ENCODE measurements at places on chromosomes 13 and 19.

DNA sequence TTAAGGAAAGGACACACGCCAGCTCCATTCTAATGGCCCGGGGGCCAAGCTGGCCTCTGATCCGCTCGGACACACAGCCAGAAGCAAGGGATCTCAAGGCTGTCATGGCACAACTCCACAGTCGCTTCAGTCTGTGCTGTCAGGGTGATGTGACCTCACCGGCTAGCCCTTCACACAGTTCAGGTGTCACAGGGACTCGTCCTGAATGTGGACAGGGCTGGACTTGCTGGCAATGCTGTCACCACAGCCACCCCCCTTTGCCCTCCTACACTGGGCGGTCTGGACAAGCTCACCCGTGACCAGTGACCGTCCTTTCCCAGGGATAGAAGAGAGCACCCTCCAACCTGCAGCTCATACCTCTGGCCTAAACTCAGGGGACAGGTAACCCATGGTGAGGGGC is 15.2 kb downstream of the SUGP1 start:
- no peak for DNase-seq

DNA sequence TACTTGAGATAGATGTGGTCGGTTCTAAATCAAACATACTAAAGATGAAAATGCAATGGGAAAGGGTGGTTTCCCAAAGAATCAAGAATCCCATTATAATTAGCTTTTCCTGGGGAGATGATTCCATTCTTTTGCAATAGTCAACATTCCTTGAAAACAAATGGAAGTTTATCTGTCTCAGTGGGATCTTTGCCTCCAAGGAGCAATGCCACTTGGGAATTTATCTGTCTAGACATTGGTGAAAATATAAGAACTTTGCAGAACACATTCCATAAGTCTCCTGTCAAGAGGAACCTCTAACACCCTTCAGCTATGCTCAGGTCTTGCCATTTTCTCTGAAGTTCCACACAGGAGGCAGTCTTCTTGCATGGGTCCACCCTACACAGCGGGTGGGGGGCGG is 152.5 kb downstream of the KCTD12 start:
- DNase-seq, result no peak

DNA sequence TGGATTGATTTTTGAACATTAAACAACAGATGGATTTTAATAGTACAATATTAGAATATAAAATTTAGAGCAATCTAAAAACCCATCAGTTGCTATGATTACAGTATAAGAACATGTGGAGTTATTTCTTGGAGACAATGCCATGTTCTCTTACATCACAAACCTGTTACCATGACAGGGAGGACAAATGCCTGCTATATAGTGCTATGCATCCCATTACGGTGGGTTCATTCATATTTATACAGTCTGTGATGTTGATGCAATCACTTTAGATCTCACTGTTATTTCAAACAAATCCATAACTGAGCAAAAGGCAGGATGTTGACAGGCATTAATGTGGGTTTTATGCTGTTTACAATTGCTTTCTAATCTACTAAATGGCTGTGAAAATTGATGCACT is 467.5 kb downstream of the DIAPH3 start:
- no peak for DNase-seq

GRCh38 chr19:17052439-17052838 is 22.8 kb downstream of the HAUS8 start:
- no peak for DNase-seq

DNA sequence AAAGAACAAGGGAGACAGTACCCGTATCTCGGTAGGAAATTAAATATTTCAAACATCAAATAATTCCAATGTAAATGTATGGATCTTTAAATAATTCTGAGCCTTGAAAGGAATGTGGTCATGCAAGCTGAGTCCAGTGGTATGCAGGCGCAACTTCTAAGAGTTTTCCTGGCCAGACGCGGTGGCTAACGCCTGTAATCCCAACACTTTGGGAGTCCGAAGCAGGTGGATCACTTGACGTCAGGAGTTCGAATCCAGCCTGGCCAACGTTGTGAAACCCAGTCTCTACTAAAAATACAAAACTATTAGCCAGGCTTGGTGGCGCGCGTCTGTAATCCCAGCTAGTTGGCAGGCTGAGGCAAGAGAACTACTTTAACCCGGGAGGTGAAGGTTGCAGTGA is 1.1 kb upstream of the ZNF845 start:
- DNase-seq, result no peak

GRCh38 chr13:63093907-63094469 is 1678.3 kb upstream of the PCDH20 start:
- no peak for DNase-seq

DNA sequence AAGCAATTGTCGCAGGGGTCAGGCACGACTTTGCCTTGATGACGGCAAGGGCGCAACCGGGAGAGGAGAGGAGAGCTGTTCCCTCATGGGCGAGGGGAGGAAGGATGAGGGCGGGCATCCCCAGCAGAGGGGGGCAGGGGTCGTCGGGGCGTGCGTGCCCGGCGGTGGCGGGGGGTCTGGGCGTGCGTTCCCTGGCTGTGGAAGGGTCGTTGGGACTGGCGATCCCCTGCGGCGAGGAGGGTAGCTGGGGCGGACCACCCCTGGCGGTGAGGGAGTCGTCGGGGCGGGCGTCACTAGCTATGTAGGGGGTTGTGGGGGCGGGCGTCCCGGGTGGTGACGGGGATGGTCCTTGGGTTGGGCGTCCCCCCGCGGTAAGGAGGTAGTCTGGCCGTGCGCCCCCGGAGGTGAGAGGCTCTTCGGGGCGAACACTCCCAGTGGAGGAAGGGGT is 1.7 kb downstream of the COMP start:
- DNase-seq, result no peak

DNA sequence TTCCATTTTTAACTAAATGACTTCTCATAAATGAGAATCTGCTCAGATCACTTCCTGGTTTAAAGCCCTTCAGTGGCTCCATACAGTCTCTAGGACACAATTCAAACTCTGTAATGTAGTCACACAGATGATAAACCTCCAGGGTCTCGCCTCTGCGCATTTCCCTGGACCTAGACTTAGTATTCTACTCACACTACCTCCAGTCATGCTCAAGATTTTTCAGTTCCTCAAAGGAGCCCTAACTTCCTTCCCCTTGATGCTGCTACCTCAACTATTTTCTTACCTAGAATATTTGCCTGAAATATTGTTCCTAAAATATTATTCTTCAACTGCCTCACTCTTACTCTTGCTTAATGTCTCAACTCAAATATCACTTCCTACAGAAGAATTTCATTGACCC is 86.7 kb upstream of the TPP2 start:
- no peak for DNase-seq

DNA sequence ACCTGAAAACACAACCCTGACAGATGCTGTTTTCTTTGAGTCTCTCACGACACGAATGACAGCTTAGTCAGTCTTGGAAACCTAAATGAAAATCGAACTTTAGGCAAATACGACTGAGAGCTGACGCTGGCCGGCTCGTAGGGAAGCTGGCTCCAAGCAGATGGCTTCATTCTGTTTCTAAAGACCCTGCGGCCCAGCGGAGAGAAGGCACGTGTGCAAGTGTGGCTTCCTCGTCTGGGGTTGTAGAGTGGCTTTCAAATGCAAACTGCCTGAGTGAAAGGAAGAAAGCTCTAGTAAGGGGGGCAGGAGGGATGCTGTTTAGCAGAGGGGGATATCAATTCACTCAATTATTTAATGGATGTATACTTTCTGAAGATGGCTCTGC is 26.1 kb upstream of the TIMM44 start:
- DNase-seq, result no peak

Measured in stimulated activated CD8-positive, alpha-beta memory T cell treated with anti-CD3 and anti-CD28 coated beads, Interleukin-15, amount 100 ng/mL, for 24 hours (primary cell).